ENCODE measurements at places on chromosomes 1 and 21.

DNA sequence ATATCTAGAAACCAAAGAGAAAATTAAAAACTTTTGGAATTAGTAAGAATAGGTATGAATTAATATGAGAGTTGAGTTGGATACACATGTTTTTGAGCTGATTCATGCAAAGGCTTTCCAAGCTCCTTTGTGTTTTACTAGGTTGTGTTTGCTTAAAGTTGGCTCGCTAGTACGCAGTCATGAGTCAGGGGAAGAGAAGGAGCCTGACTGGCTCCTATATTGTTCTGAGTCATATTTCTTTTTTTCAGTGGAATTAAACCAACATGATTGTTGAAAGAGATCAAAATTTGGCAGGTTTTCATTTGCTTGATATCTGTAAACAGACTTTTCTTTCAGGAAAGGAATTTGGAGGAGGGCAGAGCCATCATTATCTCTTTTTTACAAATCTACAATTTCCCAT, 66.7 kb downstream of the MAGI3 start:
- no peak for DNase-seq

DNA sequence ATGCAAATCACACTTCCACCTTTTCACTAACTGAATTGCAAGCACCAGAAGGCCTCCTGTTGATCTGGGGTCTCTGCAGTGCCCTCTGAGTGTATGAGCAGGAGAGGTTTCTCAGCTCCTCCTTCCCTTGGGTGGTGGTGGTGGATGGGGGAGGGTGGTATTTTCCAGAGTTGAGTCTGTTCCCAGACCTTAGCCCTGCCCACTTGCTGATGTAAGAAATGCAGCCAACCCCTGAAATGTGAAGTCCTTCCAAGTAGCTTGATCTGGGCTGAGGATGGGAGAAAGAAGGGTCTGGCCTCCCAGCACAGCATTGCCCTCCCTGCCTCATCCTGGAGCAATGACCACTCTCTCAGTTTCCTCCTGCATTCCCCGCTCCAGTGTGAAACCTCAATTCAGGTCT, 6.3 kb upstream of the FOXD2 start:
- DNase-seq: no peak

DNA sequence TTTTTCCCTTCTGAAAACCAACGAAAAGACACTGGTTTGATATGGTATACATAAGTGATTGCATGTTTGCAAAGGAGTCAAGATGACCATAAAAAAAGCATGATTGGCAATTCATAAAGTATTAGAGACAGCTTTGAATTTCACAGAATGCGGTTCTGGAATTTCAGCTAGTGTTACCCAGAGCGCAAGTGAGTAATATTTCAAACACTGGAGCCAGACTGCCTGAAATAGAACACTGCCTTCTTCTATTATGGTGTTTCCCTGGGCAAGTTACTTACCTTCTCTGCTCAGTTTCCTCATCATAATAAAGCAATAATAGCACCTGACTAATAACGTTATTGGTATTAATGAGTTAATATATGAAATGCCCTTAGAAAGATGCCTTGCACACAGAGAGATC, 54.7 kb downstream of the NEGR1 start:
- DNase-seq: no peak

DNA sequence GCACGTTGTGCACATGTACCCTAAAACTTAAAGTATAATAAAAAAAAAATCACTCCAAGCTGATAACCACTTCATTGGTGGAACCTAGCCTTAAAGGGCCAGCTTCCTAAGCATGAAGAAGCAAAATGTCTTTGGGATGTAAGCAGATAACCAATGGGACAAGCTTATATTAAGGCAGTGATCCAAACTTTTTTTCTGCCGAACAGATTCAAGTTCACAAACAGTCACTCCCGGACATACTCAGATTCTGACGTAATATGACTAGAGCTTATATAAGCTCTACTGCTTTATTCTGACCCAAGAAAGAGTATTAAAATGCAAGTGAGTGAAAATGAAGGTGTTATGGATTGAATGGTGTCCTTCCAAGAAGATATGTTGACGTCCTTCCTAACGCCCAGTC, 44.9 kb upstream of the HIVEP3 start:
- no peak for DNase-seq

GRCh38 chr1:20223551-20224419, 37.5 kb upstream of the PLA2G2C start:
- no peak for DNase-seq

- no peak for DNase-seq
These were observed 744.7 kb upstream of the CXADR start for GRCh38 chr21:16768096-16768495.

GRCh38 chr1:115781343-115781742, 12.8 kb upstream of the CASQ2 start:
- no peak for DNase-seq

DNA sequence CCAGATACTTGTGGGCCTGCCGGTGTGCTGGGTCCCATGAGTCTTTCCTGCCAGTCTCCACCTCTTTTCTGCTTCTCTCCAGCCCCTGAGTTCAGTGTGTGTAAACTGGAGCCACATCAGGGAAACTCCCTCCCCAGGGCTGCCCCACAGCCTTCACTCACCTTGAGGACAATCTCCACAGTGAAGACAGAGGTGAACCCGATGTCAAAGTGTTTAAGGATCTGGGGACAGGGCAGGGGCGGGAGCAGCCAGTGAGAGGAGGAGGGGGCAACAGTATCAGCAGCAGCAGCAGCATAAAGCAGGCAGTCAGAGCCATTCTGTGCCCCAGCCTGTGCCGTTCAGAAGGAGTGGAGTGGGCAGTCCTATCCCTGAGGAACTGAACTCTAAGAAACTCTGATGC, 43.2 kb downstream of the CACNA1S start:
- no peak for DNase-seq

DNA sequence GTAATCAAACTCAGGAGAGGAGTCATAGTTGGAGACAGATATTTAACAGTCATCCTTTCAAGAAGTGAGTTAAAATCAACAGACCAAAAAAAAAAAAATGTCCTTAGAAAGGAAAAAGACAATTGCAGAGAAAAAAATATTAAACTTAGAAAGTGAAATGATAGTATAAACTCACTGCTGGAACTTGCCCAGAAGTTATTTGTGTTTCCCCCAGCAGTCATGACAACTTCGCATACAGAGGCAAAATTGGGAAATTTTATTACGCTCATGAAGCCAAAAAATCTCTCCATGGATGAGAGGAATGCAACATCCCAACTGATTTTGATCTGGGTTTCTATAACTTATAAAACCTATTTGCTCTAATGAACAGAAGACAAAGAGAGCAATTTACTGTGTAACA, 198.2 kb downstream of the LRRC7 start:
- no peak for DNase-seq

- no peak for DNase-seq
These were observed 57.4 kb downstream of the PTPRC start for GRCh38 chr1:198696211-198696610.

GRCh38 chr1:169528215-169529067, 42.7 kb upstream of the SLC19A2 start:
- no peak for DNase-seq

GRCh38 chr1:3242408-3243260, 173.6 kb downstream of the PRDM16 start:
- no peak for DNase-seq

DNA sequence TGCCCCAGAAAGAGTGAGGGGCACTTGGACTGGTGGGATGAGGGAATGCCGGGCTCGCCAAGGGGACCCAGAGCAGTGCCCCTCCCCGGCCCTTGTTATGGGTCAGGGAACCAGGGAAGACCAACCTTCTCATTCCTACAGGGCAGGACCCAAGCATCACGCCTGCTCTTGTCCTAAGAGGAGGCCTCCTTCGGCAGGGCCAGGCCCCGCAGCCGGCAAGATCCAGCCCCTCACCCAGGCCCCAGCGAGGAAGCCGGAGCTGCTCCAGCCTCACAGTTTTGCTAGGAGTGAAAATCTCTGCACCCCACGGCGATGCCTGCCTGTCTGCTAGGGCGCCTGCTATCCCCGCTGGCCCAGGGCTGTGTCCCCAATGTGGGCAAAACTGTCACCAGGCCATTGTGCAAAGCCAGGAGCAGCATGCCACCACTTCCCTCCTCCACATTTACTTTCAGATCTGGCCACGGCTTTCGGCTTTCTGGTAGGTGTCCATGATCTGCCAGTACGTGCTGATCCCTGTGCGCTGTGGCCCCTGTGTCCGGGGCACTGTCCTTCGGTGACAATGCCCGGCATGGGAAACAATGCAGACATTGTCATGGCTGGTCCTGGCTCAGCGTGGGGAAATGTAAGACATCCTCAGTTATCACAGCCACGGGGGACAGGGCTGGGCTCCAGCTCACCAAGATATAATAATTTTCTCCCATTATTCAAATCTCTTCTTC, 9.6 kb downstream of the ACTRT2 start:
- no peak for DNase-seq

- DNase-seq: no peak
These were observed 1.8 kb downstream of the ARF1 start for GRCh38 chr1:228084325-228084724.

DNA sequence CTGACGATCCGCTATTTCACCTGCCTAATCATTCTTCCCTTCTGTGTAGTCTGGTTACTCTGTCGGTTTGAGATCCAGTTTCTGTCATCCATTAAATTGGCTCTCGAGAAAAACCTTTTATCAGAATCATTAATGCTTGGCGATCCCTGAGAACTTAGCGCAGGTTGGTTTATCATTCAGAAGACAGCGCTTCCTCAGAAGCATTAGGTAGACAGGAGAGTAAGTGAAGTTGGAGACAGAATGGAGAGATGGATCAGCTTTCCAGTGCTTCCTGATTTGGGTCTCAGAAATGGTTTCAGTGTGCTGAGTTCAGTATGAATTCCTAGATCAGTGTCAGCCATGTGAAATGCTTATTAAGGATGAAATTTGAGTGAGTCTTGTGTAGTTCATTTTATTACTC, 1.3 kb downstream of the USP1 start:
- DNase-seq: no peak

DNA sequence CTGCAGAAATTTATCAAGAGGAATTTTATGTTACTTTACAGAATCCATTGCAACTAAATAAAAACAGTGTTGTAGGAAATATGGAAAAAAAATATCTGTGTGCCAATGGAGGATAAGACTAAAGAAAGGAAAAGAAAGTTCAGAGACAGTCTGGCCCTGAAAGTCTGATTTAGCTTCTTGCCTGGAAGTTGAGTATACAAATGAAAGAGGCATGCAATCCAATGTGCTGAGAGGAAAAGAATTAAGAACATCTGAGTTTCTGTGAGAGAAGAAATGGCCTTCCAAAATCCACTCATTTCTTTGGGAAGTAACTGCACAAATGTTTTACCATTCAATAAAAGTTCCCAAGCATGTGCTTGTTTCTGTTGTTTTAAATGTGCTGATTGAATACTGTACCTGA, 65.1 kb downstream of the LHX9 start:
- DNase-seq: no peak

DNA sequence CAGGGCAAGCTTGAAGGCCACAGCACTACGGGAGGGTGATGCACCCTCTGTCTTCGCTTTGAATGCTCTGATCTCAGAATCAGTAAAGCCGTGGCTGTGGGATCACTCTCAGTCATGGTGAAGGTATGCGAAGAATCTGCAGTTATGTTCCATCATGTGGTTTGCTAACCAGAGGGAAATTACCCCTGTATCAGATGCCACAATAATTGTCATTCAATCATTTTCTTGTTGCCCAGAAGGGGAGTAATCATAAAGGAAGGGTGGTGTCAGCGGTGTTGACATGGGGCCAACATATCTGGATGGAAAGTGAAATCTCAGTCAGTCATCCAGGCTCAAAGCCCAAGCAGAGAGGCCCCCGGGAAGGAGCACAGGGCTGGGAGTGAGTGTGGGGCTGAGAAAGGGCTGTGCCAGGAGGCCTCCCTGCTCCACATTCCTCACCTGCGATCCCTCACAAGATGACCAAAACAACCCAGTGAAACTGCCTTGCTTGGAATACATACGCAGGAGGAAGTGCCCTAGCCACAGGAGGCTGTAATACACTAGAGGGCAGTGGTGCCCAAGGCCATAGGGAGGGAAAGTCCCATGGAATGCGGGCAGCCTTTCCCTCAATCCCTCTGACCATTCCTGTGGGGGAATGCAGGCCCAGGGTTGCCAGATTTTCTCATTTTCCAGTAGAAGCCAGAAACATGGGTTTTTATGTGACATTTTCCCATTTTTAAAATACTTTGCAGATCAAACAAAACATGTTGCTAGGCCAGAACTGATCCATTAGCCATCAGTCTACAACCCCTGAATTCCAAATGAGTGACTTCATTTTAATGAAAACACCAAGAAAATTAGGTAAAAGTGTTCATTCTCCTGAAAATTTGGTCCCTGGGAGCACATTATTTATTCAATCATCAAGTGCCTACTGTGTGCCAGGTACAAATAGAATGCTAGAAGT, 95.7 kb upstream of the VANGL1 start:
- no peak for DNase-seq

GRCh38 chr21:43825936-43826622, 36.7 kb downstream of the RRP1 start:
- DNase-seq: no peak

DNA sequence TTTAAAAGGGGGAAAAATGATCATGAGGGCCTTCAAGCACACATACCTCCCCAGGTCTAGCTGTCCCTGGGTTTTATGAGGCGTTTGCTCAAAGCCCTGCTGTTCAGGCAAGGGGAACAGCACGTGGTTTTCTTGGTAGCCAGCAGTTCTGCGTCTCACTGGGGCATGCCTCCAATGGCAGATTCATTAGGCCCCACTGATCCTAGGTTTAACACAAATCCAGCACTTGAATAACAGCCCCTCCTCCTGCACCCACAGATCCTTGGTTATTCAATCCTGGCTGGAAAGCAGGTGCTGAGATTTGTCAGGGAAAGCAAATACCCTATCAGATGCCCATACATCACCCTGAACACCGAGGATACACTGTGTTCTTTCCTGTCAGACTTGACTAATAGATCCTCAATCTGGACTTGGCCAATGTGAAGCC, 106.4 kb downstream of the ZC3H11B start:
- no peak for DNase-seq

DNA sequence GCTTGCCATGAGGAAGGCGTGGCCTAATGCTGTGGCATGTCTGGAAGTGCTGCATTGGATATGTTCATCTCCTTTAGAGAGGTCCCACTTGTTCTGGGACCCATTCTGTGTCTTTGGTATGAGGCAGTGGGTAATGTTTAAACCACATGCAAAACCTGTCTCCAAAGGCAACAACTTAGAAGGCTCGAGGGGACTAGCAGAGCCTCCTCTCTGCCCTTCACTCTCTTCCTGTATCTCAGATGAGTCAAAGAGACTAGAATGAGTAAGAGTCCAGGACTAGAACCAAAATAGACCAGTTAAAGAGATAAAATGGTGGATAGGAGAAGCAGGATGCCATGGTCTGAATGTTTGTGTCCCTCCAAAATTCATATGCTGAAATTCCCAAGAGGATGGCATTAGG, 220.8 kb upstream of the KIAA0040 start:
- no peak for DNase-seq

GRCh38 chr1:3275471-3276340, 178.8 kb upstream of the ARHGEF16 start:
- DNase-seq: no peak

DNA sequence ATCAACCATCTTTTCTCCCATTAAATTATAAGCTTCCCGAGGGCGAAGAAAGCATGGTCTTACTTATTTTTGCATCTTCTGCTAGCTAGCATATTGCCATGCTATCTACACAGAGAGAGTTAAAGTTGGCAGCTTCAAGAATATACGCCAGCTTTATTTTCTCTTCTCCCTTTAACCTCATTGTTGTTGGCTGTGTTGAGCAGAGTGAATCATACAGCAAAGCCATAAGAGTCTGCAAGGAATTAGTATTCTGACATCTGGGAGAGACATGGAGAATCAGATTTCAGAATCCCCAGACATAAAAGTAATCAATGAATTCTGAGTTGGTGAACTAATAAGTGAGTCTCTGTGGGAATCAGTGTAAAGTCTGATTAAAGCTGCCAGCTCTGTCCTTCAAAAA, 649.6 kb upstream of the PTBP2 start:
- no peak for DNase-seq

GRCh38 chr1:39653546-39654031, 14.1 kb upstream of the HEYL start:
- peak; percentile 73 for DNase-seq

Measured in naive thymus-derived CD8-positive, alpha-beta T cell (primary cell).